K562 (cell line): ENCODE measurements at places on chromosomes 7 and 10. TPM values are rescaled to one million over a fixed set of nuclear protein-coding genes. Genes with fewer than 3 reads are reported as not detected.

Gene LYZL2
- total RNA-seq: not detected in 2 replicates

Gene ERCC6
- total RNA-seq: 15.7 and 17.3 TPM in 2 replicates

Gene ZNF117
- total RNA-seq: 8.5 and 9.3 TPM in 2 replicates

Gene KIAA1549
- 0.25 and 0.29 TPM in 2 replicates for total RNA-seq

DNA sequence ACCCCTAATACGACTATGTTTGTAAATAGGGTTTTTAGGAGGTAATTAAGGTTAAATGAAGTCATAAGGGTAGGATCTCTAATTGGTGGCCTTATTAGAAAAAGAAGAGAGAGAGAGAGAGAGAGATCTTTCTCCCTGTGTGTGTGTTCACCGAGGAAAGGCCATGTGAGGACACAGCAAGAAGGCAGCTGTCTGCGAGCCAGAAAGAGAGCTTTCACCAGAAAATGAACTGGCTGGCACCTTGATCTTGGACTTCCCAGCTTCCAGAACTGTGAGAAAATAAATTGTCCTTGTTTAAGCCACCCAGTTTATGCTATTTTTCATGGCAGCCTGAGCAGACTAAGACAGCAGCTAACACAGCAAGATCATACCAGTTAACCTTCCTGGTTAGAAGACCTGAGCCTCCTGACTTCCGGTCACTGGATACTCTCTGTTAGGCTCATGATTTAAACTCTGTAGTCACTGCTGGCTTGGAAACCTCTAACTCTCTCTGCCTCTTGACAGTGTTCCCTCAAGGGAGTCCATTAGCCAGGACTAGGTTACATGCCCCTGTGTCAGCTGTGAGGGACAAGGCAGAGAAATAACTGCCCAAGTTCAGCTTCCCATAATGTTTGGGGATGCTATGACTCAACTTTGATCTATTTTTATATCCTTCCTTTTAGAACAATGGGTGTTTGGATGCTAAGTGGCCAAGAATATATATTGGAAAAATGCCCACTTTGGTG is 102.3 kb downstream of the DYNC1I1 start:
- H3K4me1 ChIP-seq: no peaks in the 10 kb centered on the region
- no peak for DNase-seq
- no peaks in the 10 kb centered on the region for H3K27me3 ChIP-seq
- H3K27ac ChIP-seq: no peak overlapping the region
- no peak overlapping the region for H3K4me3 ChIP-seq

- DNase-seq: no peak
- H3K27ac ChIP-seq: no peak overlapping the region
- no peaks in the 10 kb centered on the region for H3K36me3 ChIP-seq
- no peak overlapping the region for H3K4me3 ChIP-seq
These were observed 50.0 kb downstream of the CFAP58 start for GRCh38 chr10:104403636-104404035.

DNA sequence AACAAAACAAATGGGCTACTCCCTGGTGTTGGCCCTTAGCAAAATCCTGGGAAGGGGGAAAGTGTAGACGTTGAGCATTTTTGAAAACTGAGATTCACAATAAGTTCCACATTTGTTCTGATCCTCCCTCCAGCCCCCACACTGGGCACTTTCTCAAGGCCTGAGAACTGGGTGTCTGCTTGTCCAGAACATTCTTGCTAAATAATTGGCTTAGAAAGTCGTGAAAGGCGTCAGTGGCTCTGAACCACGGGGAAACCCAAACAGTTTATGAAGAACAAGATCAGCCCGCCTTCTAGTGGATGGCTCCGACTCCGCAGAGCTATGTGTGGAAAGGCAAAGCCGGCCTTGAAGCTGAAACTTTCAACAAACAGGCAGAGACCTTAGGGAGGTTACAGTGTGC is 370.1 kb downstream of the PRPF18 start:
- H3K4me1 ChIP-seq: no peaks in the 10 kb centered on the region
- H3K36me3 ChIP-seq: no peaks in the 10 kb centered on the region
- no peak overlapping the region for H3K27ac ChIP-seq
- H3K27me3 ChIP-seq: peaks cover 24% of the 10 kb centered on the region
- no peak overlapping the region for H3K4me3 ChIP-seq

DNA sequence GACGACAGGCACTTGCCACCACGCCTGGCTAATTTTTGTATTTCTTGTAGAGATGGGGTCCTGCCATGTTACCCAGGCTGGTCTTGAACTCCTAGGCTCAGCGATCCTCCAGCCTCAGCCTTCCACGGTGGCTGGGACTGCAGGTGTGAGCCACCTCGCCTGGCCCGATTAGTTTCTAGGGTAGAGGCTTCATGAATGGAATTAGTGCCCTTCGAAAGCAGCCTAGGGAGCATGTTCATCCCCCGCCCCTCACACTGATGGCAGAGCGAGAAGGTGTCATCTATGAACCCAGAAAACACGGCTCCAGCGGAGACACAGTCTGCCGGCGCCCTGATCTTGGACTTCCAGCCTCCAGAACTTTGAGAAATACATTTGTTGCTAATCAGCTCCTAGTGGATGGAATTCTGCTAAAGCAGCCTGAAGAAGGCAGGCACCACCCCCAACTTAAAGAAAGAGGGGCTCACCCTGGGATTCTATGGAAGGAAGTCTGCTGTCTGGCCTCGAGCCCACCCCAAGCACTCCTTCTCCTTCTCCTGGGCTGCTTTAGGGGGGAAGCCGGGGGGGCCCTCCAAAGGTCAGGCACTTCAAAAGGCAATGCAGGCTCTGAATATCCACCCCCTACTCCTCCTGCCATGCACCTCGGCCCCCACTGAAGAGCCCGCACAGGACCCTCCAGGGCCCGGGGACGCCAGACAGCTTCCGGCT is 10.1 kb downstream of the PDGFA start:
- H3K36me3 ChIP-seq: no peaks in the 10 kb centered on the region
- no peak for DNase-seq
- peaks cover 19% of the 10 kb centered on the region for H3K4me1 ChIP-seq
- H3K27ac ChIP-seq: no peak overlapping the region
- no peaks in the 10 kb centered on the region for H3K27me3 ChIP-seq
- H3K4me3 ChIP-seq: no peak overlapping the region

DNA sequence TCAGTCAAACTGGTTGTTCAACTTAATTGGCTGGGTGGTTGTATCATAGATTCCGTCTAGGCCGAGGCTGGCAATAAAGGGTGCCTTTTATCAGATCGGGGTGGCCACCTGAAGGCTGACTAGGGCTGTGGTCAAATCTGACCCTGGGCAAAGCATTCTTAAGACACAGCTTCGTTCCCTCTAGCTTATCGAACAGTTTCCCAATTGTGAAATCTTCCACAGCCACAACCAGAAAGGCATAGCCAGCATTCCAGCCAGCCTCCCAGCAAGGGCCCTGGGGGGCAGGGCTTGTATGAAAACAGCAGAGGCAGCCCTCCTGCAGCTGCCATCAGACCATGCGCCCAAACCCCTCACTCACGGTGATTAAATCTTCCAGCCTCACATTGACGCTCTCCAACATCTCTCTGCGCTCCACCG is 42.5 kb upstream of the TMEM213 start:
- no peak for DNase-seq
- H3K27me3 ChIP-seq: peaks cover 62% of the 10 kb centered on the region
- no peaks in the 10 kb centered on the region for H3K36me3 ChIP-seq

- H3K4me3 ChIP-seq: no peak overlapping the region
- H3K4me1 ChIP-seq: no peaks in the 10 kb centered on the region
- H3K27ac ChIP-seq: no peak overlapping the region
- DNase-seq: no peak
- H3K36me3 ChIP-seq: no peaks in the 10 kb centered on the region
- no peaks in the 10 kb centered on the region for H3K27me3 ChIP-seq
These were observed 660.0 kb downstream of the SORCS1 start for GRCh38 chr10:106504536-106504935.

DNA sequence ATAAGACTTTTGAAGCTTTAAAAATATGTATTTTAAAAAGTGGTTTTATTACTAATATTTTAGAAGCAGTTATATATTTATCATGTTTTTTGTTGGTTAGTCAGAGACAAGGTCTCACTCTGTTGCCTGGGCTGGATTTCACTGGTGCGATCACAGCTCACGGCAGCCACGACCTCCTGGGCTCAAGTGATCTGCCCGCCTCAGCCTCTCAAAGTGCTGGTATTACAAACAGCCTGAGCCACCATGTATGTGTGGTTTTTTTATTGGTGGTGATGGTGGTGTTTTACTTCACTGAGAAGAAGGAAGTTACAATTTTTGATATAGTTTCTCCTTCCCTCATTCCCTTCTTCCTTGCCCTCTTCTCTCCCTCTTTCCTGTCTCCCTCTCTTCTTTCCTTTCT is 13.4 kb downstream of the NHLRC2 start:
- no peak overlapping the region for H3K27ac ChIP-seq
- H3K4me1 ChIP-seq: peaks cover 5% of the 10 kb centered on the region; the same call in 2 of the 3 replicates
- DNase-seq: no peak
- H3K36me3 ChIP-seq: peaks cover 39% of the 10 kb centered on the region; the same call in 2 of the 3 replicates
- H3K4me3 ChIP-seq: no peak overlapping the region

DNA sequence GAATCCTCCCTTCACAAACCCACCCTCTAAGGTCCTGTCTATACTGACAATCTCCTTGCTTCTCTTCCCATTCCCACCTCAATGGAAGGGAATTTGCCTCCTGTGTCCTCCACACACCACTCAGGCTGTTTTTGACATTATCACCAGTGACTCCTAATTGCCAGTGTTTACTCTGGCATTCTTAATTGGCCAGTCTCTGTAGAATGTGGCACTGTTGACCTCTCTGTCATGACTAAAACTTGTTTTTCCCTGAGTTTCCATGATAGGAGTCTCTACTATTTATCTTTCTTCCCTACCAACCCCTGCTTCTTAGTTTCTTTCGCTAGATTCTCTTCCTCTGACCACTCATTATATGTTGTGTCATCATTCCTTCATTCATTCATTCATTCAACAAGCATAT is 12.1 kb downstream of the SLC16A12 start:
- 0 out of 2 replicates have a peak, but pooled peaks cover under 1% of the 10 kb centered on the region for H3K27me3 ChIP-seq
- no peaks in the 10 kb centered on the region for H3K36me3 ChIP-seq
- no peak for DNase-seq
- no peak overlapping the region for H3K27ac ChIP-seq
- no peak overlapping the region for H3K4me3 ChIP-seq
- no peaks in the 10 kb centered on the region for H3K4me1 ChIP-seq
